Nucleus accumbens (tissue), 56 donors: ENCODE measurements at places on chromosomes 2 and 18.

DNA sequence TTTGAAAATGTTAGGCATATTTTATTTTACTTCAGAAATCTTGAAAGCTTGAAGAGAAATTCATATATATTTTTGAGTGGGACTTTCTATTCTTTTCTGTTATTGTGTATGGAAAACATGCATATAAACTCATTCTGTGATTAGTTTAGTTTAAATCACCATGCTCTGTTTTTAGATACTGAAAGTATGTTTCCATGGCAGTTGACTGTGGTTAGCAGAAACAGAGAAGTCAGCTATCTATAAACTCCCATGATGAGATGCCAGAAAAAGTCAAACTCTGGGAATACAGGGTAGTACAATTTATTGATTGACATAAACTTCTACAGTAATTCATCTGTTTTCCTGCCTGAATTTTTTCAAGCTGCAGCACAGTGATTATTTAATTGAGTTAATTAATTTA, 905.3 kb upstream of the VRK2 start:
- no peak for DNase-seq

- no peak for DNase-seq
Observed at GRCh38 chr18:73848656-73849055, 299.0 kb downstream of the FBXO15 start.

GRCh38 chr2:127661072-127661649, 14.2 kb downstream of the LIMS2 start:
- DNase-seq, result no peak

GRCh38 chr2:170464268-170464667, 250.9 kb upstream of the SP5 start:
- no peak for DNase-seq

DNA sequence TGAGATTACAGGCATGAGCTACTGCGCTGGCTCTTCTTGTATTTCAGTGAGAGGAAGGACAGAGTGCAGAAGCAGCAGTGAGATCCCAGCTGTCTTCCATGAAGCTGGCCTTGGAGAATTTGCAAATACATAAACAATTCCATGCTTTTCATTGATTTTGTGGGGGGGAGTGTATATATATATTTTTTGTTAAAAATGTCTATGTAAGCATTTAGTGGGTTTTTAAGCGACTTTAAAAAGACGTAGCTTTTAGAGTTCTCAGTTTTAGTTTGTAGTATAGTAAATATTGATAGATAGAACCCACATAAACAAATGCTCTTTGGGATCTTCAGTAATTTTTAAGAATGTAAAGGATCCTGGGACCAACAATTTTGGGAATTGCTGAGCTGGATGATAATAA, 6.3 kb downstream of the RBFA start:
- DNase-seq, result no peak

GRCh38 chr2:27014771-27015433, 17.9 kb upstream of the TMEM214 start:
- no peak for DNase-seq

DNA sequence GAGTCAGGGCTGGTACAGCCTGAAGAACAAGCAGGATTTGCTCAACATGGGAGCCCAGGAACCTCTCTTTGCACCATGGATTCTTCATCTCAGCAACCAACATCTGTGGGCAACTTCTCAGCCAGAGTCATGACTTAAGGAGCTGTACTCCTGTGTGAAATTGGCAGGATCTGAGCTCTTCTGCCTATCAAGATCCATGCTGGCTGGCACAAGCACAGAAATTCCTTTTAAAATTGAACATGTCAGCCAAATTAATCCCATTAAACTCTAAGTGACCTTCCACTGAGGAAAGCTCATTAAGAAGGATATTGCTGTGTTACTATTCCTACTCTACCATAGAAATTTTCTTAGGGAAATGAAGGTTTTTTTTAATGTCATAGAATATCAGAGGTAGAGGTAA, 110.5 kb upstream of the SCG2 start:
- DNase-seq, result no peak

DNA sequence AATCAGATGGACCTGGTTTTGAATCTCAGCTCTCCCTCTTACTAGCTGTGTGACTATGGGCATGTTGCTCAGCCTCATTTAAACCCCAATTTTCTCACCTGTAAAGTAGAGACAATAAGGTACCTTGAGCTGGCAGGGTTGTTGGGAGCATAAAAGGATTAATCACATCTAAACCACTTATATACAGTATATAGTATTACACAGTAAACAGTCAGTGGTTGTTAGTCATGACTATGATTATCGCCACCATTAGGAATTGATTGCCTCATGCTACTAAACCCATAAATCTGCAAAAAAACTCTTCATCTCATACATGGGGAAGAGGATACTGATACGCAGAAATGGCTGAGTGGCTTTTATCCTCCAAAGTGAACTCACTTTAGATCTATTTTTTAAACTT, 65.8 kb downstream of the INO80D start:
- DNase-seq, result no peak

GRCh38 chr2:1886405-1886992, 142.2 kb upstream of the PXDN start:
- DNase-seq, result peak; percentile 68

GRCh38 chr2:134722728-134723127, 3.9 kb upstream of the TMEM163 start:
- DNase-seq, result no peak

GRCh38 chr2:8022908-8023640, 658.8 kb upstream of the ID2 start:
- no peak for DNase-seq

GRCh38 chr2:162037886-162038285, 36.1 kb downstream of the DPP4 start:
- DNase-seq, result no peak

DNA sequence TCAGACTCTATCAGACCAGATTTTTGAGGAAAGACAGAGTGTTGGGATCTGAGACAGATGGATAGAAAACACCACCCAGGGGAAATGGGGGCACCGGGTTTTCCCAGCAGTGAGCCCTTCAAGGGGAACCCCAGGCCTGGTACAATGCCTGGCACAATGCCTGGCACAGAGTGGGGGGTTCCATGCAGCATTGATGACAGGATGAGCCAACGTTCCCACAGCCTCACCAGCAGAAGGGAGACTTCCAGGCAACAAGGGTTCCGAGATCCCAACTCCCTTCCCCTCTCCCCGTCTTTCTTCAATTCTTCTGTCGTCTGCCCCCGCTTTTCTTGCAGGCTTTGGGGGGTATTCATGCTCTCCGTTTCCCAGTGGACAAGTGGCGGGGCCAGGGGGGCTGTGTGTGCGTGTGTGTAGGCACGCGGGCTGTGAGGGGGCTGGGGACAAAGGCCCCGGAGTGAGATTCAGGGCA, 132.1 kb upstream of the HAAO start:
- DNase-seq, result no peak

DNA sequence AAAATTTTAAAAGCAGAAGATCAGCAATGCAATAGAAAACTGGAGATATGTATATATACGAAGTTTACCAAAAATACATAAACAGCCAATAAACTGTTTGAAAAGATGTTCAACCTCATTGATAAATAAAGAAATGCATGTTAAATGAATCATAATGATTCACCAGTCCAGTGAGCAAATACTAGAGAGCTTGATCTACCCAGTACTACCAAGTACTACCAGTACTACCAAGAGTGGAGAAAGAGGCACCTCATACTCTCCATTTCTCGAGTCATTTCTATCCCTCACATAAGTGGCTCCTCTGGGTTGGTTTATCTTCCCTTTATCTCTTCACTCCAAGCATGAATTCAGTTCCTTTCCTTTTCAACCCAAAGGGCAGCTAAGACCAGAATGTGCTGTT, 138.9 kb downstream of the MREG start:
- no peak for DNase-seq

- DNase-seq, result no peak
Observed at GRCh38 chr2:237235383-237236095, 149.8 kb downstream of the COPS8 start.

DNA sequence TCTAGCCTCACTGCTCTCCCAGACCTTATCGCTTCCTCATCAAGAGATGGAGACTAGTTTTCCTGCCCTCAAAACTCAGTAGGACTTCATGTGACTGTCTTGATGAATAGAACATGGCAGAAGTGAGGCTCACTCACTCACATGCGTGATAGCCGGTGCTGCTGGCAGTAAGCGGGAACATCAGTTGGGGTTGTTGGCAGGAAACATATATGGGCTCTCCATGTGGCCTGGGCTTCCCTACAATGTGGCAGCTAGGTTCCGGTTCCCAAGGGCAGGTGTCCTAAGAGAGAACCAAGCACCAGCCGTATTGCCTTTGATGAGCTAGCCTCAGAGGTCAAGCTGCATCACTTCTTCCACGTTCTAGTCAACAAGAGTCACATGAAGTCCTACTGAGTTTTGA, 15.2 kb upstream of the FAHD2A start:
- DNase-seq, result no peak

DNA sequence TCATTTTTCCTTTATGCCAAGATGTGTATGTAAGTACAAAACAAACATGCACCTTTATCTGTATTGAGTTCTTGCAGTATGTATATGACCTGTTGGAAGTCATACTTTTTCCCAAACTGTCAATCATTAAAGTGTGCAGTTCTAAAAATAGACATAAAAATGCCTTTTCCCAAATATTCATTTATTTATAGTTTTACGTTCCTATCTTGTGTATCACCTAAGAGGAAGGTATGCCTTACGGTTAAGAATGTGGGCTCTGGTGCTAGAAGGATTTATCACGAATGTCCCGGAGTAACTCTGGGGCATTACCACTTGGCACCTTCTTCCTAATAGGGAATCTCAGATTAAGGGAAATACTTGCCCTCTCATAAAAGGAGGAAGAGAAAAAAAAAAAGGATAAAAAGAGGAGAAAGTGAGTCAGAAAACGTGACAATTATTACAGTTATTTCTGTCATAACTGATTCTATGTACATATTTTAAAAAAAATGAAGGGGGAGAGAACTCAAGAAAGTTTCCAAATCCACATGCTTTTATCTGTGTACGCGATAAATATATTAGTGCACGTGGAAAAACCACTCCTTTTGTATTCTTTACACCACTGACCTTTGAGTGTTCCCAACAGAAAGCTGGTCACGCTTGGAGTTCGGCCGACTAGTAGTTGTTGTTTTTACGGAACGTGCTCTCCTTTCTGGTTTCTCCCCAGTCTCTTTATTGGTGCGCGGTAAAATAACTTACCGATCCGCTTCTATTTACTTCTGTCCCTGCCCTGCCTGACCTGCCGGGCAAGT, 721 bp downstream of the MCEE start:
- no peak for DNase-seq

DNA sequence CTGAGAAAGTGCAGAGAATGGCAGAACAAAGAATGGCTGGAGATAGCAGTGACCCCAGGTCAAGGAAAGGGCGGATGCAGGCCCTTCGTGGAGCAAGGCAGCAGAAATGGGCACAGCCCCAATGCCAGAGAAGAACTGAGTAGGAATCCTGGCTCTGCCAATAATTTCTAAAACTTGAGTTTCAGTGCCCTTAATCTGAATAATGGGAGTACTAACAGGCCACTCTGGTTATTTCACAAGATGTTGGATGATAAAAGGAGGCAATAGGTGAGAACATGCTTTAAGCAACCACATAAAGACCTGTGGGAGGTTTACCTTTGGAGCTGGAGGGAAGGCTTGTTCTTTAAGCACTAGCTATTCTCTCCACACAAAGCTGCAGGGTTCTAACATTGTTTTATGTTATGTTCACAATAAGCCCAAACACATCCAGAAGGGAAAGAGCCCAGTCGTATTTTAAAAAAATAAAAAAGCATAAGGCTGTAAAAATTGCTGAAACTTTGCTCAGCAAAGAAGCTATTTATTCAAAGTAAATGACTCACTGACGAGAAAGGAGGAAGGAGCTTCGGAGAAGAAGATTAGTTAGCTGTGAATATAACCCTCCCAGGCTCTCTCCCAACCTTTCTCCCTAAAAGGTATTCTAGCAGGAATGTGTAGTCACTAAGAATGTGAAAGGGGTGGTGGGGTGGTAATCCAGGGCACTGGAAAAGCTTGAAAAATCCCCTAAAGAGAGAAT, 470.2 kb downstream of the TXNL1 start:
- DNase-seq, result no peak

- DNase-seq, result no peak
Observed at GRCh38 chr2:95039363-95039762, 13.9 kb downstream of the MAL start.

DNA sequence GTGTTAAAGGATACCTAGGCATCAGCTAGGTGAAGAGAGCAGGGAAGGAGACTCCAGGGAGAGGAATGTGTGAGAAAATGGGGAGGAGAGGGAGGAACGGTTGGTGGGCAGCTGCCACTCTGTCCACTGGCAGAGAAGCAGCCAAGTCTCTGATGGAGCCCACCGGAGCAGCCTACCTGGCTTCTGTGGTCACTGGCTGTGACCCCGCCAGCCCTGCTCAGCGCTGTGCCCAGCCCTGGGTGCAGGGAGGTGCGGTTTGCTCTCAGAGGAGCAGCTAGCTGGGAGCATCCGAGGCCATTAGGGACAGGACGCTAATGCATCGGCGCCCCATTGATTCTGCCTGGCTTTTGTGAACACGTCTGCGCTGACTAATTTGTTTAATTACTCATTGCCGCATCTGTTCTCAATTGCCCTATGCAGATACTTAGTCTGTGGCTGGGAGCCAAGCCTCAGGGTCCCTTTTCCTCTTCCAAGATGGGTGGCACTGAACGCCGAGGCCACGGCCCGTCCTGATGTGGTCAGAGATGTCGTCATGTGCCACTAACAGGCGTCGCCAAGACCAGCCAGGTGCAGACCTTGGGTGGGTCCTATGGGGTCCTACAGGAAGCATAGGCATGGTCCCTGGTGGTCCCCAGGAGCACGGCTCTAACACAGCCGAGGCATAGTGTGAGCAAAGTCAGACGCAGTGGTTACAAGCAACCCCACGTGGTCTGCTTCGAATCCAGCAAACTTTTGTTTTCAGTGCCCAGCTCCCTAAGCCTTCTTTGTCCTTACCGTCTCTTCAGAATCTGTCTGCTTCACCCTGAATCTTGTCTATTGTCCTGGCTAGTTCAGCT, 82.0 kb downstream of the RRM2 start:
- DNase-seq, result no peak

DNA sequence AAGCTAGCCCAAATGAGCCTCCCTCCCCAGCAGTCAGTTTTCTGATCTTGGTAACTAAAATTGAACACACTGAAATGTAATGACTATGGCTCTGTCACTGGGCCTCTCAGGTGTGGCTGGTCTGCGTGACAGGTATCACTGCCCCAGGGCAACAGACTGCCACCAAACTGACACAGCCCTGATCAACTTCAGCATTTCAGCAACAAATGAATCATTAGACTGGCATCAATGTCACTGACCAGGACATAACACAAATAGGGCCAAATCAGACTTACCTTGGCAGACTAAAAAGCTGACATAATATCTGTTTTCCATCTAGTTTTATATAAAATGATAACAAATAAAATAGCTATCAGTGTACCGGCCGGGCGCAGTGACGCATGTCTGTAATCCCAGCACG, 290.8 kb upstream of the CHAC2 start:
- no peak for DNase-seq

DNA sequence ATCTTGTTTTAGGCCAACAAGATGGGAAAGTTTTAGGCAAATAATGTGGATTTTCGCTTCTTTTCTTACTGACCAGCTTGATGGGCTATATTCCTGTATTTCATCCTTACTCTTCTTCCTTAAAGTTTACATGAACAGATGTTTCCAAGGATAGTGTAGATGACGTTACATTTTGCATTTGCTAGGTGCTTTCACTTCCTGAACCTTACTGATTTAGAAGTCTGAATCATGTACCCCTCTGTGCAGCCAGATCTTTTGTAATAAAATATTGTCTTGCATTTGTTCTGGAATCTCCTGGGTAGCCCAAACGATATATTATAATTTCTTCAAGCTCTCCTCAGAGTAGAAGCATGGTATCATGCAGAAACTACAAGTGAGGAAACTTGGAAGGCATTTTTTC, 93.4 kb downstream of the CALCRL start:
- no peak for DNase-seq
